ENCODE measurements at places on chromosomes 6 and 20. TPM values are rescaled to one million over a fixed set of nuclear protein-coding genes. Genes with fewer than 3 reads are reported as not detected.
A peak's percentile ranks its signal among the peaks of the same experiment; 100 is the strongest.

- H3K27ac ChIP-seq: peak overlapping the region; percentile 98
- no peak for DNase-seq
- H3K36me3 ChIP-seq: peaks cover 14% of the 10 kb centered on the region
- peaks cover 8% of the 10 kb centered on the region for H3K4me1 ChIP-seq
- no peaks in the 10 kb centered on the region for H3K27me3 ChIP-seq
These were observed 575 bp downstream of the WTAP start for GRCh38 chr6:159727717-159728445.

- H3K27ac ChIP-seq: no peak overlapping the region
- no peak overlapping the region for H3K4me3 ChIP-seq
- H3K36me3 ChIP-seq: no peaks in the 10 kb centered on the region
- H3K4me1 ChIP-seq: peaks cover 11% of the 10 kb centered on the region
- no peak for DNase-seq
These were observed 1.1 kb downstream of the RNF39 start for GRCh38 chr6:30074331-30075093.

GRCh38 chr20:44215125-44215524 is 4.6 kb upstream of the OSER1 start:
- no peaks in the 10 kb centered on the region for H3K36me3 ChIP-seq
- no peaks in the 10 kb centered on the region for H3K27me3 ChIP-seq
- H3K4me3 ChIP-seq: no peak overlapping the region
- peaks cover 9% of the 10 kb centered on the region for H3K4me1 ChIP-seq

DNA sequence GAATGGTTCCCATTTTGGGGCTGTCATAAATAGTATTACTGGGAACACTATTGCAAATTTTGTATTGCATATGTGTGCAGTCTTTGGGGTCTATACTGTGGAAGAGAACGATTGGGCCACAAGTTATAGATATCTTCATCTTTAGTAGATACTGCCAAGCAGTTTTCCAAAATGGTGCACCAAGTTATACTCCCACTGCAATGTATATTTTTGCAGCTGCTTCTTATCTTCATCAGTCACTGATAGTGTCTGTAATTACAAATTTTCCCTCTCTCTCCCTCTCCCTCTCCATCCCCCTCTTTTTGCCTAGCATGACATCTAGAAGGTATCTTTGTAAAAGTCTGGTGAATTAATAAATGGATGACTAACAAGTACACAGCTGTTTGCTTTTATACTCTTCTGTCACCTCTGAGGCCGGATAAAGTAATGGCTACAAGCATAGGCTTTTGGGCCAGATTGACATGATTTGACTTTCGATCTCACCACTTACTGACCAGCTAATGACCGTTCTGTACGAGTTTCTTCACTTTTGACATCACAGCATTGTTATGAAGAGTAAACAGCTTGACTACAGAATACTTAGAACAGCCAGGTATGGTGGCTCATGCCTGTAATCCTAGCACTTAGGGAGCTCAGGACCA is 113.3 kb upstream of the SLC2A12 start:
- no peaks in the 10 kb centered on the region for H3K4me1 ChIP-seq
- no peak for DNase-seq
- no peak overlapping the region for H3K4me3 ChIP-seq
- no peaks in the 10 kb centered on the region for H3K36me3 ChIP-seq
- no peak overlapping the region for H3K27ac ChIP-seq
- H3K27me3 ChIP-seq: no peaks in the 10 kb centered on the region

GRCh38 chr6:41591859-41592502 is 45.8 kb downstream of the FOXP4 start:
- H3K36me3 ChIP-seq: peaks cover 12% of the 10 kb centered on the region
- H3K27me3 ChIP-seq: no peaks in the 10 kb centered on the region
- no peak overlapping the region for H3K27ac ChIP-seq
- H3K4me1 ChIP-seq: no peaks in the 10 kb centered on the region
- H3K4me3 ChIP-seq: no peak overlapping the region
- DNase-seq: peak; percentile 46

DNA sequence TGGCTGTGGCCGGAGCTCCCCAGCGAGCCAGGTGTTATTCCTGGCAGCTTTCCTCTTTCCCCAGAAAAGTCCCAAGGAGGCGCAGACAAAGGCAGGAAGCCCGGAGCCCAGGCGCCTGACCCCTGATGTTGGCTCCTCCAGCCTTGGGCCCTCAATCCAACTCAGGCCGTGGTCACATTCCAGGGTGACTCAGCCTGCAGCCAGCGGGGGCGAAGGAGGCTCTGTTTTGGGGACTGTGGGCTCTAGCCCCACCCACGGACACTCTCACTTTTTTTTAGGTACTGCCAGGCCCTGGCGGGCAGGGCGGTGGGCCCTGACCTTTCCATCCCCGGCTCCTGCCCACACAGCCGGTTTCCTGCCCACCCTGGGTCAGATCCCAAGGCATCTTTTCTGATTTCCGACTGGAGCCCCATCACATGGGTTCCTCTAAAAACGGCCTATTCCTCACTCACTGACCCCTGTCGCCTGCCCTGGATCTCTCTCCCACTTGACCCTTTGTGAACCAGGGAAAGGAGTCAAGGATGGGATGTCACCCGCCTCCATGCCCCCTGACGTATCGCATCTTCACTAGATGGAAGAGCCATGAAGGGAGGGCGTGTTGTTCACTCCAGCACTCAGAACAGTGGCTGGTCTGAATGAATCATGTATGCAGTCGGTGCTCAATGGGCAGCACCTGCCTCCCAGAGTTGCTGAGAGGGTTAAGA is 5.5 kb downstream of the PTGIS start:
- peak; percentile 23 for DNase-seq
- peak overlapping the region; percentile 19 for H3K4me3 ChIP-seq
- no peaks in the 10 kb centered on the region for H3K36me3 ChIP-seq
- H3K4me1 ChIP-seq: peaks cover 35% of the 10 kb centered on the region
- no peaks in the 10 kb centered on the region for H3K27me3 ChIP-seq

GRCh38 chr20:59804347-59804746 is 129.1 kb downstream of the SYCP2 start:
- H3K4me1 ChIP-seq: no peaks in the 10 kb centered on the region
- H3K36me3 ChIP-seq: no peaks in the 10 kb centered on the region
- H3K27ac ChIP-seq: no peak overlapping the region
- H3K4me3 ChIP-seq: no peak overlapping the region

The RAET1G gene
- total RNA-seq: 0.37 TPM

The ADAM33 gene
- not detected for total RNA-seq

The LY6G6C gene
- 0.54 TPM for total RNA-seq

The EIF2S2 gene
- 121 TPM for total RNA-seq

The OPRM1 gene
- total RNA-seq: not detected

The CST2 gene
- total RNA-seq: not detected

The SLC4A11 gene
- 22.7 TPM for total RNA-seq
